KG1 (cell line): ENCODE measurements at places on chromosomes 3 and 15.

DNA sequence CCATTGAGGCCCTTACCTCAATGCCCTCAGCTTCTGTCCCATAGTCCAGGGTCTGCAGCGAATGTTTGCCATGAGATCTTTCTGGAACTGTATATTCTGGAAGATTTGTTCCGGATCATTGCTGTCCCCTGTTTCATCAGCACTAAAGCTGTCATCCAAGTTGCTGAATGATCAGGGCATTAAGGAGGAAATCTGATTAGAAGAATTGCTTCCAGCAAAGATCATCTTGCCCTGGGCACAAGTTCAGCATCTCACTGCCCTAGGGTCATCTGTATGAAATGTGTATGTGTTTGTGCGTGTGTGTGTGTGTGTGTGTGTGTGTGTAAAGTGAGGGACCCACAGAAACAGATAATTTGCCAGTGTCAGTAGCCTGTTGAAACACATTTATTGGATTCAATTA, 1.4 kb downstream of the TMC3 start:
- no peak for DNase-seq

- DNase-seq = no peak
These were observed 133.1 kb downstream of the THSD4 start for GRCh38 chr15:71248386-71248785.

DNA sequence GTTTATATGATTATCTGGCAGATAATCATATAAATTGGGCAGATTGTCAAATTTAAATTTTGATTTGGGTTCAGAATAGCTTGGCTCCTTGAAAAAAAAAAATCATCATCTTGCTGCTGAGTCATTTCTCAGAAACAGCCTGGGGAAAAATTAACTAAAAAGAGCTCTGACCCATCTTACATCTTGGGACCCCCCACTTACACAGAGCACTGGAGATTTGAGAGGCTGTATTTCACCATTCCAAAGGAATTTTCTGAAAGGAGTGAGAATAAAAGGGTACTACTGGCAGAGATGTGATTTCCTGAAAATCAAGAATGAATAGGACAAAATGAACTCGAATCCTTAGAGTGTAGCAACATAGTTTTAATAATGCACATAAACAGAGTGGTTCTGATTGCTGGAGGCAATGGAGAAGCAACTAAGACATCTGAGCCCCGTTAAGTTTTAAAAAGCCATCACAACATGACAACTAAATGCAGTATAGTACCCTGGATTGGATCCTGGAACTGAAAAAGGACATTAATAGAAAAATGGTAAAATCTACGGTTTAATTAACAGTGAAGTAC, 97.5 kb downstream of the RFTN1 start:
- DNase-seq = no peak

- DNase-seq = no peak
These were observed 18.3 kb downstream of the CLSTN2 start for GRCh38 chr3:139953131-139953910.

- no peak for DNase-seq
These were observed 1.1 kb downstream of the ITPR1 start for GRCh38 chr3:4493941-4494894.

- no peak for DNase-seq
These were observed 32.6 kb downstream of the PLS1 start for GRCh38 chr3:142628801-142629200.

DNA sequence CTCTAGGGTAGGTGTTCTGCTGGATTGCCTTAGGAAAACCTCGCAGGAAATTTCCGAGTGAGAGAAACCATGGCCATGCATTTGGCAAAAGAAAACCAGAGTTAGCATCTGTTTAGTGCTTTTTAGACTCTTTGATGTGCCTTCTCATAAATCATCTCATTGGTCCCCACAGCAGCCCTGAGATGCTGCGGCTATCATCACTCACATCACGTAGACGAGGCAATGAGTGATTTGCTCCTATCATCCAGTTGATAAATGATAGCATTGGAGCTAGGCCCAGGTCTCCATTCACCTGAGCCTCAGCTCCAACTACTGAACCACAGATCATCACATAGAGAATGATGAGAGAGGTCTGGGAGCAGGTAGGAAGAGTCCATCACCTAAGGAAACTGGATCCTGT, 111.1 kb downstream of the PDCD6IP start:
- no peak for DNase-seq

- no peak for DNase-seq
These were observed 61.5 kb upstream of the CADPS start for GRCh38 chr3:62936626-62937254.

GRCh38 chr15:40893733-40894680, at the start of gene VPS18:
Gene VPS18, plus strand, starts transcription at chr15:40894450. Its CDS starts 319 bp downstream, at chr15:40894769.
- peak; percentile 97 for DNase-seq

- DNase-seq = no peak
These were observed 1270.8 kb downstream of the ROBO1 start for GRCh38 chr3:78497021-78497420.

GRCh38 chr3:57436195-57436761, 107.9 kb downstream of the DNAH12 start:
- DNase-seq = no peak

DNA sequence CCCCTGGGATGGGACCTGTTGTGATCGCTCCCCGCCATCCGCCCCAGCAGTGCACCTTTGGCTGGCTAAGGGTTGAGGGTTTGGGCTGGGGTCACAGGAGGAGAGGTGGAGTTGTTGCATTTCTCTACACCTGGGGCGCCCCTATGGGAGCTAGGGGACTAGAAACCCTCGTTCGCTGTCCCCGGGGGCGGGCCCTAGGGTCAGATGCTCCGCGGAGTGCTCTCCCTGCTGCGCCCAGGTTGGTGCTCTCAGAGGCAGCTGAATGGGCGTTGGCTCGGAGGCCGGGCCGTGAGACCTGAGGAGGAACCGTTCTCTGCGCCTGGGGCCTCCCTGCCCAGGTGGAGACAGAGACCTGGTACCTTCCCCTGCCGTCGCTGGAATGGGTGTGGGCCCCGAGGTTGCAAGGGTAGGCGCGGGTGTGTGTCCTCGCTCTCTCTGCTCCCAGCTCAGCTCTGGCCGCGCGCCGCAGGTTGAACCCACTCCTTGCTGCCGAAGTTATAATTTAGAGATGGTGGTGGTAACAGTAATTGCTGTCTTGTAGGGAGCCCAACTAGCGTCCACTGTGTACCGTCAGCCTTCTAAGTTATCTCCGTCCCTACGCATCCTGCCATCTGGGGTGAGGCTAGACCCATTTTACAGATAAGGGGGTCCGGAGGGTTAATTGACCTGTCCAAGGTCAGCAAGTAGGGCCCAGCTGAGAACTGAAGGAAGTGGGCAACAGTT, 965 bp downstream of the FLNB start:
- no peak for DNase-seq

- DNase-seq = no peak
These were observed 42.7 kb downstream of the TLNRD1 start for GRCh38 chr15:81043281-81043934.

GRCh38 chr3:65560133-65560532, 478.6 kb downstream of the MAGI1 start:
- no peak for DNase-seq

- peak; percentile 20 for DNase-seq
These were observed 835.3 kb upstream of the CFAP20DC start for GRCh38 chr3:59885101-59885500.

DNA sequence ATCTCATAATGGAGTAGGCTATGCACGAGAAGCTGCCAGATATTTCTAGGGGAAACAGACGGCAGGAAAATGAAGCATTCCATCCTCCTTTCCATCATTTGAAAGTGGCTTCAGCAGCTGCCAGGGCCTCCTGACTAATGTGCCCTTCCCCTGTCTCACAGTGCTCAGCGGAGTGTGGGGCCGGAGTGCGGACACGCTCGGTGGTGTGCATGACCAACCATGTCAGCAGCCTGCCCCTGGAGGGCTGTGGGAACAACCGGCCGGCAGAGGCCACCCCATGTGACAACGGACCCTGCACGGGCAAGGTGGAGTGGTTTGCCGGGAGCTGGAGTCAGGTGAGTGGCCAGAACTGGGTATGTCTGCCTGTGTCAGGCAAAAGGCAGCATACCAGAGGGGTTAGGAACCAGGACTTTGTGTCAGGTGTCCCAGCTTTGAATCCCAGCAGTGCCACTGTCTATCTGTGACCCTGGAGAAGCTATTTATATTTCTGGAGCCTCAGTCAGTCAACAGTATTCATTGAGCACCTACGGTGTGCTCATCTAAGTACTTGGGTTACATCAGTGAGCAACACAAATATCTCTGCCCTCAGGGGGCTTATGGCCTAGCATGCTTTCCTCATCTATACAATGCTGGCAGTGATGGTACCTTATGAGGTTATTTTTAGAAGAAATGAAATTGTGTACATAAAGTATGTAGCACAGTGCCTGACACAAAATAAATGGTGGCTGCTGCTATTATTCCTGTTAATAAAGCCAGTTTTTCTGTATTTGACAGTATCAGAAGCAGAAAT, 52.4 kb upstream of the NR2E3 start:
- DNase-seq = no peak

DNA sequence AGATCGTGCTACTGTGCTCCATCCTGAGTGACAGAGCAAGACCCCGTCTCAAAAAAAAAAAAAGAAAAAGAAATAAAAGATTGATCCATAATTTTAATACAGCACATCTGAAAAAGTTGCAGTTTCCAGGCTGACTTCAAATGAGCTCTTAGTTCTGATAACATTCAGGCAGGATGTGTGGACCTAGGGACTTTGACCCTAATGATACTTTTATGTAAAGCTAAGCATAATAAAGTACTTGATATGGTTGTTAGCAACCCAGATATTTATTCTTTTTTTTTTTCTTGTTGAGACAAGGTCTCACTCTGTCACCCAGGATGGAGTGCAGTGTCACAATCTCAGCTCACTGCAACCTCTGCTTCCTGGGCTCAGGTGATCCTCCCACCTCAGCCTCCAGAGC, 10.8 kb upstream of the GK5 start:
- no peak for DNase-seq

GRCh38 chr3:104810896-104811295, 555.8 kb upstream of the ALCAM start:
- DNase-seq = no peak

- DNase-seq = no peak
These were observed 40.1 kb upstream of the SEMA4B start for GRCh38 chr15:90160781-90161727.

DNA sequence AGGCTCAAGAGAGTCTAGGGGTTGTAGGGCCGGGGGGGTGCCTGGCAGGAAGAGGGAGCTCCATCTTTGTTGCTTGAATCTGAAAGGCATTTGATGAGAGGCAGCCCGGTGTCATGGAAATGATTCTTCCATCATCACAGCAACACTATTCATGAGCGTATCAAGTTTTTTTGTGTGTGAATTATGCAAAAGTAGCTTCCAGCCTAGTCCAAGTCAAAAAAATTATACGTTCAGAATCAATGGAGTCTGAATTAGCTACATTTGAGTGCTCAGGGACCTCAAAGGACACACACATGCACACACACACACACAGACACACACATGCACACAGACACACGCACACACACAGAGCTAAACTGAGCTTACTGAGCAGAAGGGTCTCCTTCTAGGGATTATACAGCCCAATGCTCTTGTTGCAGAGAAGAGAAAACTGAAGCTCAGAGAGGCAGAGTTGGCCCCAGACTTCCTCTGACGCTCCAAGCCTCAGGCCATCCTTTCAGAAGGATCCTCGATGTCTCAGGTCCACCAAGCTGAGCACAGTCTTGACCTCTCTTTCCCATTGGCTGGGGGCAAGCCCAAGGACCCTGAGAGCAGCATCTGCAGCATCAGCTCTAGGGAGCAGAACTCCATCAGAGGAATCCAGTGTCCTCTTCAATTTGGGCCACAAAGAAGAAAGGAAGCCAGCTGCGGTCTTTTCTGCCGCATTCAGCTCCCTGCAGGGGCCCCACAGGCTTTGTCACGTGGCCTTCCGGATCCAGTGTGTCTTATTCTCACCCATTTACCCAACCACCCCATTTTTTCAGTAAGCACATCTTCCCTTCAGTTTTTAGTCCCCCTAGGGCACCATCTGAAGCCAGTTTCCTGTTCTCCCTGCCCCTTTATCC, 228.0 kb downstream of the UACA start:
- DNase-seq = peak; percentile 54

- no peak for DNase-seq
These were observed 10.3 kb downstream of the CACNA2D2 start for GRCh38 chr3:50493086-50493485.

DNA sequence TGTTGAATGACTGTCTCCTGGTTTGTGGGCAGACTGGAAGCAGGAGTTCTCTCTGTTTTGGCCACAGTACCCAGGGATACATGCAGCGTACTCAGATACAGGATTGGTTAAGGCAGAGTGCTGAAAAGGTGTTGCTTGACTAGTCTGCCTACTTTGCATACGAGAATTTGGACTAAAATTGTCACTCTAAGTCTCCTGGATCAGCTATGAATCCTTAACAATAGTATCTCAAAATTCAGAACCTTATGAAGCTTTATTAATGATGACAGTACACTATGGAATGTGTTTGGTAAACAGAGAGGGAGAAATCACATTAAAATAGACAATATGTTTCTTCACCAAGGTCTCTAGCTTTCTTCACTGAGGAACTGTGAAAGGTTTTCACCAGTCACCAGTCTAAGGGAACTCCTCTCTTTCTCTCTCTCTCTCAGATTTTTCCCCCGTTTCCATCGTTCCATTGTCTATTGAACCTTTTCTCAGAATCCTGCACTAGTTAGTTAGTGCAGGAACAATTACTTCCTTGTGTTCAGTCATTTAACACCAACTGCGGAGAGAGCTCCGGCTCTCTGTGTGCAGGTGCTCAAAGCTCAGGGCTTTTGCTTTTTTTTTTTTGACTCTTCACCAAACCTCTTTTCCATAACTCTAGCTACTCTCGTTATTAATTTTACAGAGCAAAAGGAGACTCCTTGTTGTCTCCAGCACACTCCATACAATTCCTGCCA, 85.9 kb upstream of the FNDC3B start:
- DNase-seq = no peak

GRCh38 chr3:120368172-120368571, 19.0 kb upstream of the LRRC58 start:
- DNase-seq = no peak

GRCh38 chr3:194485881-194486539, 792 bp downstream of the ATP13A3 start:
- no peak for DNase-seq

GRCh38 chr15:40495516-40495915, 24.7 kb downstream of the CHST14 start:
- no peak for DNase-seq

DNA sequence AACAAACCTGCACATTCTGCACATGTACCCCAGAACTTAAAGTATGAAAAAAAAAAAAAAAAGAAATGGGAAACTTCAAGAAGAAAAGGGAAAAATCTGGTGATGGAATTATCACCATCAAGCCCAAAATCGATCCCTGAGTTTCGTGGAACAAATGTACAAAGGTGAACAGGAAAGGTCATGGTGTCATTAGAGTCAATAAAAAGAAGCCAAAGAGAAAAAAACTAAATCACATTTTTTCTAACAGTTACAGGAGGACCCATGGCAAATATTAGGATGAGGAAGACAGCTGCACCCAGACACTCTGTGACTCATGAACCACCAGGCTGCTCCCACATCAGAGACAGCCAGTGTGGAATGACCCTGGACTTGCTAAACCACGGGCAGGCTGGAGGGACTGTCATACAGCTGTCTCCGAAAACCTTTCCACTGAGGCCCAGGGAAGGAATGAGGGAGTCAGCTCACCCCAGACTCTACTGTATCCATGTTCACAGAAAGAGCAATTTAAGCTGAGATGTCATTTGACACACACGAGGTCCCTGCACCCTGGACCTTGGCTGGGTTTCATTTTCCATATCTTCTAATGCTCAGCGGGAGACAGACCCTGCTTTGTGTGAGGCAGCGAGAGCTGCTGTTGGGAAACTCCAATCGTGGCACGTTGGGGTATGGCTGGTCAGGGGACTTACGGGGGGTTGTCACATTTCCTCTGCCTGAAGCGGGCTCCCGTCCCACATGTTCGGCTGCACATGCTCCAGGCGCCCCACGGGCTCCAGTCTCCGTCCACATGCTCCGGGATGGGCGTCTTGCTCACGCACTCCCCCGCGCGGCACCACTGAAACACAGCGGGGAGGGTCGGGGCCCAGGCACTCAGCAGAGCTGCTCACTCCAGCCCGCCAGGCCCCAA, 210.2 kb downstream of the ADAMTS17 start:
- no peak for DNase-seq
